WTC11 (cell line): ENCODE measurements at places on chromosomes 6 and 20. TPM values are rescaled to one million over a fixed set of nuclear protein-coding genes. Genes with fewer than 3 reads are reported as not detected.

Gene DCDC2
- 1.4 to 3.2 TPM (median 1.8 TPM) in 3 replicates for total RNA-seq

Gene SLC24A3
- 4.7 to 5.7 TPM (median 5.3 TPM) in 3 replicates for total RNA-seq

- no peak for DNase-seq
- no peak overlapping the region for H3K27ac ChIP-seq
- H3K4me1 ChIP-seq: no peaks in the 10 kb centered on the region
- no peaks in the 10 kb centered on the region; the same call in 1 of the 2 replicates for H3K36me3 ChIP-seq
Observed at GRCh38 chr6:68252632-68253031, 382.4 kb upstream of the ADGRB3 start.

DNA sequence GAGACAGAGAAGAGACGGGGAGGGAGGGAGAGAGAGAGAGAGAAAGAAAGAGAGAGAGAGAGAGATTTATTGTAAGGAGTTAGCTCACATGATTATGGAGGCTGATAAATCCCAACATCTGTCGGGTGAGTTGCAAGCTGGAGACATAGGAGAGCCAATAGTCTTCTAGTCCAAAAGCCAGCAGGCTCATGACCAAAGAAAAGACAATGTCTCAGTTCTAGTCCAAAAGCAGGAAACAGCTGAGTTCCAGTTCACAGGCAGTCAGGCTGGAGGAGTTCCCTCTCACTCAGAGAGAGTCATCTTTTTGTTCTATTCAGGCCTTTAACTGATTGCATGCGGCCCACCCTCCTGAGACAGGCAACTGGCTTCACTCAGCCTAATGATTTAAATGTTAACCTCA lies 416.6 kb downstream of the PREX1 start:
- no peak overlapping the region for H3K4me3 ChIP-seq
- peaks cover 3% of the 10 kb centered on the region; the same call in 1 of the 2 replicates for H3K27me3 ChIP-seq
- H3K36me3 ChIP-seq: no peaks in the 10 kb centered on the region
- no peak overlapping the region for H3K27ac ChIP-seq
- no peak for DNase-seq

DNA sequence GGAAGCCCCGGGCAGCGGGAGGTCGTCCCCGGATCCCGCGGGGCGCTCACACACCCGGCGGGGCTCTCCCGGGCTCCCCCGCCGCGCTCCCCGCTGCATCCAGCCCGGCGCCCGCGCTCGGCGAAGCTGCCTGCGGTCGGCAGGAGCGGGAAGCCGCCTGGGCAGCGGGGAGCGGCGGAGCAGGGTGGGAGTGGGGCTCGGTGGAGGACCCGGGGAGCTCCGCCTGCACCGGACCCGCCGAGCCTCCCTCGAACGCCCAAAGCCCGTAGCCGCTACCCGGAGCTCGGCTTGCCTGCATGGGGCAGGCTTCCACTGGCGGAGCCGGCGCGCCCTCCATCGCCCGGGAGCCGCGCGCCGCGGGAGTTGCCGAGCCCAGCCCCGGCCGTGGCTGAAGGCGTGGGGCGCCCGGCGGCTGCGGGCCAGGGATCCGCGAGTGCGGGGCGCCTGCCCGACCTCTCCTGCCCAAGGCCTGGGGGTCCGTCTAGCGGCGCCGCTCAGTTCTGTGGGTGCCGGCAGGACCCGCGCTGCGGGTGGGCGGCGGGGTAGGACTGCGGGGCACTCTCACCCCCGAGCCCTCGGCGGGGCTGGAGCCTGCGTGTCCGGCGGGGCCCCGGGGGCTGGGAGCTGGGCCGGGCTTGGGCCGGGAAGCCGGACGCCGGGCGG lies 671 bp downstream of the CDH4 start:
- H3K4me1 ChIP-seq: peaks cover 27% of the 10 kb centered on the region
- DNase-seq: no peak
- H3K4me3 ChIP-seq: no peak overlapping the region
- peaks cover 76% of the 10 kb centered on the region for H3K27me3 ChIP-seq
- H3K27ac ChIP-seq: no peak overlapping the region

Gene SLC17A2
- total RNA-seq: not detected in 3 replicates

Gene FRMD1
- total RNA-seq: 0.57 to 0.98 TPM (median 0.69 TPM) in 3 replicates

Gene IRAK1BP1
- 6.0 to 7.1 TPM (median 6.1 TPM) in 3 replicates for total RNA-seq

- H3K27me3 ChIP-seq: peaks cover 27% of the 10 kb centered on the region
- no peak overlapping the region for H3K27ac ChIP-seq
- H3K4me3 ChIP-seq: no peak overlapping the region
- peaks cover 21% of the 10 kb centered on the region for H3K4me1 ChIP-seq
- no peak for DNase-seq
Observed at GRCh38 chr6:131692031-131692430, 9.2 kb downstream of the OR2A4 start.

DNA sequence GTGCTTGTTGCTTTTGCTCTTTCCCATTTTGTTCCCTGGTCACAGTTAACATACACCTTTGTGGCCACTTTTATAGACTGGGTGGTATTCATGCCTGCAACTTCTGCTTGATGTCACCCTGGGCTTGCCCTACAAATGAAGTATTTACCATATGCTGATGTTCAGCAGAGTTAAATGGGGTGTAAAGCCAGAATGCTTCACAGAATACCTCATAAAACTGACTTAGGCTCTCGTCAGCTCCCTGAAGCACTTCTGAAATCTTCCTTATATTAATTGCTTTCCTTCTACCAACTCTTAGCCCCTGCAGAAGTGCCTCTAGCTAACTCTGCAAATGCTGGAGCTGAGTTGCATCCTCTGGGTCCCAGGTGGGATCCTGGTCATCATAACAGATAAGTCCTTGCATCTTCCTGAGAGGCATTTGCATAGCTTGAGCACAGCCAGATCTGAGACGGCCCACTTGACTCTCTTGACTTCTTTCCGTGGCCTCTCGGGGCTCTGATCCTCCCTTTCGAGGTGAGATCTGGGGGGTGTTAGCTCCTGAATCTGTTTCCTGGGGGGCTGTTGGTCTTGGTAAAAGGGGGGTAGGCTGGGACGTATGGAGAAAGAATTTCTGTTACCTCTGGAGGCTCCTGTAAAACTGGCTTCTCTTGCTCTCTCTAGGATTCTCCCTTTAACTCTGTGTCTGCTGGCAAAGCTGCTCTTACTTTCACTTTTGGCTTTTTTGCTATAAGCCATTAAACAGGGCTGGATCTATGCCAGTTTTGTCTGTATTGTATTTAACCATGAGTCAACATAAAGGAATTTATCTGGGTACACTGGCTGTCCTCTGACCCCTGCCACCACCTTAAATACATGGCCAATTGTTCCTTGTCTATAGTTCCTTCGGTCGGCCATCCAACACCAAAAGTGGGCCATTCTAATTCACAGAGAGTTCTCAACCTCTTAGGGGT lies 223.0 kb upstream of the SYNCRIP start:
- no peak for DNase-seq
- H3K4me1 ChIP-seq: peaks cover 3% of the 10 kb centered on the region; the same call in 1 of the 2 replicates
- H3K27ac ChIP-seq: no peak overlapping the region
- no peak overlapping the region for H3K4me3 ChIP-seq

- no peak for DNase-seq
- no peak overlapping the region for H3K27ac ChIP-seq
Observed at GRCh38 chr6:13012296-13012695, 295.7 kb downstream of the PHACTR1 start.

- no peaks in the 10 kb centered on the region for H3K4me1 ChIP-seq
- peaks cover 11% of the 10 kb centered on the region for H3K27me3 ChIP-seq
- H3K4me3 ChIP-seq: no peak overlapping the region
- H3K36me3 ChIP-seq: peaks cover 52% of the 10 kb centered on the region
- no peak for DNase-seq
- H3K27ac ChIP-seq: no peak overlapping the region
Observed at GRCh38 chr20:29741894-29742698, 1515.4 kb upstream of the DEFB115 start.

Gene C20orf96
- total RNA-seq: 22.1 to 30.3 TPM (median 27.8 TPM) in 3 replicates

Gene EYS
- 0.18 TPM in 1 of 3 replicates, not detected in the others for total RNA-seq

DNA sequence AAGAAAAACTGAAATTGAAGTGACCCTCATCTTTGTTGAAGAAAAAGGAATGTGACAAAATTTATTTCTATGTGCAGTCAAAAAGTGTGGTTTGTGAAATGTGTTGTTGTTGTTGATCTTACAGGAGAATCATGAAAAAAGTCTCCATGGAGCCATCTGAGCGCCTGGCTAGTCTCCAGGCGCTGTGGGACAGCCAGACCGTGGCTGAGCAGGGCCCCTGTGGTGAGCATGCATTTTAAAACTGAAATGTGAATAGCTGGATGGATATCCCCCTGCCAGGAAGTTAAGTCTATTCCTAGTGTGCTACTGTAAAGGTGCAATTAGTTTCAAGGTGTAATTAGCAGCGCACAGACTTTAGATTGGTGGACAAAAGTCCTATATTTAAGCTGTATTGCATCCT lies 170.6 kb downstream of the CARMIL1 start:
- H3K4me1 ChIP-seq: peaks cover 44% of the 10 kb centered on the region
- H3K4me3 ChIP-seq: peak overlapping the region; percentile 53
- H3K27me3 ChIP-seq: no peaks in the 10 kb centered on the region
- H3K36me3 ChIP-seq: peaks cover 20% of the 10 kb centered on the region
- peak; percentile 57 for DNase-seq

- H3K36me3 ChIP-seq: no peaks in the 10 kb centered on the region
- peak overlapping the region; percentile 13 for H3K27ac ChIP-seq
- H3K4me1 ChIP-seq: no peaks in the 10 kb centered on the region
Observed at GRCh38 chr6:169863710-169864109, 112.3 kb downstream of the ERMARD start.

Gene SLC32A1
- 0.09 to 0.37 TPM (median 0.25 TPM) in 3 replicates for total RNA-seq

Gene BPIFA1
- total RNA-seq: not detected in 3 replicates

DNA sequence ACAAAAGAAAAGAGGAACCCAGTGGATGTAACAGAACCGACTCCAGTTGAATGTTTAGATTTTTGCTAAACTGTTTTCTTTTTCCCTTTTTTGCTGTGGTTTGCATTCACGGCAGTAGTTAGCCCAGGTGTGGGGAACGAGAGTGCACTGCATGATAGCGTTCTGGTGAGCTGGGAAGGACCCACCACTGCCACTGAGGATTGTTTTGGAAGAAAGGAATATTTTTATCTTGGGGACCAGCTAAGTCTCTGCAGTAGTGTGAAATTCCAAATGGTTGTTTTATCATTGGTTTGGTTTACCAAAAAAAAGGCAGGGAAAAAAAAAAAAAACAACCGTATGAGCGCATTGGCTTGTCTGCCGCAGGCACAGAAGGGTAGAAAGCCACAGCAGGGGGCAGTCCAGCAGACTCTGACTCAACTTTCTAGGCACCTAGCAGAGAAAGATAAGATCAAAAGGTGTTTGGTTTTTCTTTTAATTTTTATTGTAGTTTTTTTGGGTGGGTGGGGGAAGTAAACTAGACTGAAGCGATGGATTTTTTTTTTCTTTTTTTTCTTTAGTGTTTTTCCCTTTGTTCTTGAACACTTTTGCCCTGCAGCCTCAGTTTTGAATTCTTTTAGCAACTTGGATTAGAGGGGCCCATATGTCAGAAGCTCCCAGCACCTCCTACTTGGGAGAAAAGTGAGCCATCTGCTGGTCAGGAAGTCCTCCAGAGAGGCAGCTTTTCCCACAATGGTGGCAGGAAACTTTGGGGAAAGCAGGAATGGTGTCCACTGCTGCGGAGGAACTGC lies 13.5 kb upstream of the RAB5IF start:
- H3K4me3 ChIP-seq: no peak overlapping the region
- DNase-seq: peak; percentile 45
- H3K27ac ChIP-seq: peak overlapping the region; percentile 84

Gene SNRPB
- 489 to 539 TPM (median 498 TPM) in 3 replicates for total RNA-seq

- H3K4me1 ChIP-seq: peaks cover 15% of the 10 kb centered on the region
- peaks cover 75% of the 10 kb centered on the region for H3K36me3 ChIP-seq
- DNase-seq: no peak
- H3K27ac ChIP-seq: 0 out of 2 replicates have a peak overlapping the region, but pooled peaks have one; percentile 57
- H3K27me3 ChIP-seq: no peaks in the 10 kb centered on the region; the same call in 1 of the 2 replicates
Observed at GRCh38 chr6:39193201-39193791, 36.0 kb downstream of the KCNK5 start.

- DNase-seq: peak; percentile 80
- H3K4me3 ChIP-seq: peak overlapping the region; percentile 41
- peaks cover 33% of the 10 kb centered on the region for H3K36me3 ChIP-seq
- H3K27ac ChIP-seq: peak overlapping the region; percentile 80
Observed at GRCh38 chr6:158464483-158464882, 95.4 kb upstream of the TMEM181 start.

- no peak for DNase-seq
- H3K27me3 ChIP-seq: peaks cover 5% of the 10 kb centered on the region; the same call in 1 of the 2 replicates
- H3K27ac ChIP-seq: no peak overlapping the region
- no peak overlapping the region for H3K4me3 ChIP-seq
Observed at GRCh38 chr20:57881466-57882385, 171.9 kb upstream of the PMEPA1 start.

DNA sequence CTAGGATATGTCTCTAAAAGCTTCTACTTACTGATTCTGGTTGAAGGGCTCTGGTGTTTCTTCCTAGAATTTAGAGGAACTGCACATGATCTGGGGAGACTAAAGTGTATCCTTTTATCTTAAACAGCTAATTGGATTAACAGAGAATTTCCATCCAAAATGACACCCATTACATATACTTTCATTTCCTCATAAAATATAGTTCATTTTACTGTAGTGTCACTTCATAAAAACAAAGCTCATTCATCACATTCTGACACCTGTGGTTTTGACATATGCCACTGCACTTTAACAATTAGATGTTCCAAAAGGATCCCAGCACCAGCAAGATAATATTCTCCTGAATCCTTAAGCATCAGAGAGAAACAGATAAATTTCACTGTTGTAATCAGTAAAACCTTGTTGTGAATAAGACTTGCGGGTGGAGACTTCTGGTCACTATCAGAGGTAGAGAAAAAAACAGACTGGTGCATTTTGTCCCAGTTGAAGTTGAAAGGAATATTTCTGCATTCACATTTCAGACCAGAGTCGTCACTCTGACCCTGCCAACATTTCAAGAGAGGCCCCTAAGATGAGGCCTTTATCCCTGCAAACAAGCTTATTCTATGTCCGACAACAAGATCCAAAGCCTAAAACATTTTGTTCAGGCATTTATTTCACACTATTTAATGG lies 175.3 kb upstream of the BMP5 start:
- H3K27me3 ChIP-seq: no peaks in the 10 kb centered on the region
- no peak overlapping the region for H3K27ac ChIP-seq
- no peak for DNase-seq
- H3K36me3 ChIP-seq: no peaks in the 10 kb centered on the region

DNA sequence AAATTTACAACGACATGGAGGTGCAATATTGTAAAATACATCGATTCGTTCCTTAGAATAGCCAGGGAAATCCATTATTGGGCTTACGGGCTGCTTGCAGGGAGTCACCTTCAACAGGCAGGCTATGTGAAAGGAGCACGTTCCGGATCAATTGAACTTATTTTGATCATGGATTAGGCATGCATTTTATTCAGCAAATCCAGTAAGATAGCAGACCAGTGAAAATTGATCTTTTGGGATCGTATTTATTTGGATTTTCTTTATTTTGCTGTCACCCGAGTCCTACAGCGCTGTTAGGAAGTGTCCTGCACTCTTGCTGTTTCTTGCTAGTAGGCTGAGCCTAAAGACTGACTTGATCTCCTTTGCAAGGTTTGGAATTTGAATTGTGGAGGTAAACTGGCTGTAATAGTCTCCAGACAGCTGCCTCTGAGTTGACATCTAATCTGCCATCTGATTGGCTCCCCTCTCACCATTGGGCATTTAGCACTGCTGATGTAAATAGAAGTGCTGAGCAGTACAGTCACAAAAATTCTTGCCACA lies 3.0 kb downstream of the ARID1B start:
- H3K4me3 ChIP-seq: peak overlapping the region; percentile 94
- no peaks in the 10 kb centered on the region for H3K36me3 ChIP-seq
- H3K4me1 ChIP-seq: peaks cover 60% of the 10 kb centered on the region
- H3K27ac ChIP-seq: peak overlapping the region; percentile 95

Gene ALDH5A1
- 5.1 to 6.7 TPM (median 5.5 TPM) in 3 replicates for total RNA-seq

GRCh38 chr6:14066782-14067406 lies 50.7 kb upstream of the CD83 start:
- H3K4me1 ChIP-seq: no peaks in the 10 kb centered on the region
- H3K27ac ChIP-seq: no peak overlapping the region
- no peak overlapping the region for H3K4me3 ChIP-seq
- DNase-seq: no peak
- no peaks in the 10 kb centered on the region; the same call in 1 of the 2 replicates for H3K27me3 ChIP-seq
